ENCODE measurements at places on chromosomes 7 and 10.

DNA sequence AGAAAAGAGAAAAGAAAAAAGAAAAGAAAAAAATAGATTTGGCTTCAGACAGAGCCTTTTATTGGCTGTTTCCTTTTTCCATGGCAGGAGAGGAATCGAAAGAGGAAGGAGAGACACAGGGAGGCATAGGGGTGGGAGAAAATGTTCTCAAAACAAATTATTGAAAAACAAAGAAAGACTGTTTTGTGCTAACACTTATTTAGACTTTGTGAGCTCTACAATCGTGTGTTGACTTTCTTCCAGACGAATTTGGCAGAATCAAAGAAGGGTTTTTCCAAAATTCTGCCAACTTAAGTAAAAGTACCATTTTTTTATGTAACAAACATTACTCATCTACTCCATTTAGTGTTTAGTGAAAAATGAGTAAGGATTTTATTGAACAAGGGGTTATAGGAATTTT is 982.2 kb downstream of the REEP3 start:
- DNase-seq, result no peak

DNA sequence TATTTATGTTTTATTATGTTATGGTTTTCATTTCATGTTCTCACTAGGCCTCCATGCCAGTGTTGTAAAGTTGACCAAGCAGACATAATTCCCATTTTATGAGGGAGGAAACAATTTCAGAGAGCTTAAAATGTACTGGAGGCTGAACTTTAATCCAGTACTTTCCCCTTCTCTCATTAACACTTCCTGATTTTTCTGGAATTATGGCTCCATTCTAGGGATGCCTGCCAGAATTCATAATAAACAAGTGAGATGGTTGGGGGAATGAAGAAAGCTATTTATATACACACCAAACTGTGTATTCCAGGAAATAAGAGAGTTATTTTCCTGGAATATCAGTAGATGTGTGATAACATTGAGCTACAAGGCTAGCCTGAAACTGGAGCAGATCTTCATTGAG is 6.9 kb downstream of the TMEM236 start:
- no peak for DNase-seq

GRCh38 chr10:115209133-115209532 is 116.0 kb downstream of the ATRNL1 start:
- no peak for DNase-seq

- no peak for DNase-seq
Observed at GRCh38 chr10:78744491-78745090, 324.2 kb upstream of the ZMIZ1 start.

DNA sequence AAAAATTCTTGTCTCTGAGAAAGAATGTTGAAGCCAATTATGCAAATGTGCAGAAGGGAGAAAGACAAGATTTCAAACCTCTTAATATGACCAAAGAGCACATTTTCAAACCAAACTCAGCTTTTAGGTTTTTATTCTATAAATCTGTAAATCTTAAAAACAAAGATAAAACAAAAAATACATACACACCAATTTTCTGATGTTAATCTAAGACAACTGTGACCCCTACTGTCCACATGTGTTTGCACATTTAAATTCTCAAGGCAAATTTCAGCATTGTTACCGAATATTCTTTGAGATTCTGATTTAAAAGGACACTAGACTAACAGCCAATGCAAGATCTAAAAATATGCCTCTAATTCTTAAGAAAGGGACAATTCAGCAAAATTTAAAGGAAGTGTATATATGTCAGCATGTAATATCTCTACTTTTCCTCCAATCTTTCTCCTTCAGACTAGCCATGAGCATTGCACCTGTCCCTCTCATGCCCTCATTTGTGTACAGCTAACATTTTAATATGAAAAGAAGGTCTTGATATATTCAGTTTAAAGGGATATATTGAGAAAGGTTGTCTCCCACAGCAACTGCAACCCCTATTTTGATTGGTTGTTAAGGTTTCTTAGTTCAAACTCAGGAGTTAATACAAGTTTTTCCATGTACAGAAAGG is 417.9 kb downstream of the IPMK start:
- no peak for DNase-seq

- DNase-seq, result no peak
Observed at GRCh38 chr7:135151533-135151932, 3.7 kb downstream of the TMEM140 start.

DNA sequence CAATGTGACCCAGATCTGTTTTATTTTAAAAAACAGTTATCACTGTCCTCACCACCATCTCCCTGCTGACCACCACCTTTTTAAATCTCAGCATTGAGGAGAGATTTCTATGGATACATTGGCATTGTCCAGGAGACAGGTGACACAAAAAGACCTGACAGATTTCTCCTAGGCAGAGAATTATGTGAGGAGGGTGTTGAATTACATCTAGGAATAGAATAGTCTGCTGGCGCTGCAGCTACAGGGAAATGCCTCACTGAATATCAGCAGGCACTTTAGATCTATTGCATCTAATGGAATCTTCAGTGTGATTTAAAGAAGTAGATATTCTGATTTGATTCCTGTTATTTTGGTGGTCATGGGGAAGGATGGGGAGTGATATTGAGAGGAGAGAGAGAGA is 593.5 kb downstream of the NRG3 start:
- DNase-seq, result no peak

GRCh38 chr10:88783724-88784123 is 18.8 kb upstream of the LIPM start:
- no peak for DNase-seq

GRCh38 chr7:100356416-100357068 is 1.4 kb upstream of the PILRB start:
- no peak for DNase-seq

Measured in stimulated activated CD8-positive, alpha-beta memory T cell treated with anti-CD3 and anti-CD28 coated beads, Interleukin-7, amount 100 ng/mL, for 48 hours (primary cell).